ENCODE measurements at places on chromosomes 1 and 21.

- DNase-seq: no peak
Observed at GRCh38 chr1:34847094-34847493, 12.5 kb downstream of the SMIM12 start.

DNA sequence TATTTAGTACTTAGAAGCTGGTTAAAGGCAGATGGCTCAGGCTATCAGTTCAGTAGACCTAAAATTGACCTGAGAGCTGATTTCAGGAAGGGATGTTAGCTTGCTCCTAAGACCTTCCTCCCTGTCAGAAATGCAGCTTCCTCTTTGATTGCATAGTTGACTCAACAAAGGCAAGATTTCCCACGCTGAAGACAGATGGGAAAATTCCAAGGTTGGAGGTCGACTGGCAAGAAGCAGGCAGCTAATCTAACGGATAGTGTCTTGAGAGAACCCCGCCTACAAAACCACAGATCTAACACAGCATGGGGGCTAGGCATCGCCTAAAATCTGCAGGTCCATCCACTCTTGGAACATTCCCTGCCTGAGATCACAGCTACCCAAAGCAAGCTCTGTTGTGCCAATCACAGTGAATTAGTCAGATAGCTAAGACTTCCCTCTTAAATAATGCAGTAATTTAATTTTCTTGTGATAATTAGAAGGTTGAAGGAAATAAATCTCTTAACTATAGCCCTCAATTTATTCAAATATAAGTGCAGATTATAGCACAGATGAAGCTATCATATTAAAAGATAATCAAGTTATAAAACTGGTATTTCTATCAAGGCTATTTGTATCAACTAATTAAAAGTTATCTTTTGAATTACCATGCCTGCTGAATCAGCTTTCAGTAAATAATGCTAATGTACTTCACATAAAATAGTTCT, 357.8 kb upstream of the SGIP1 start:
- DNase-seq: no peak

DNA sequence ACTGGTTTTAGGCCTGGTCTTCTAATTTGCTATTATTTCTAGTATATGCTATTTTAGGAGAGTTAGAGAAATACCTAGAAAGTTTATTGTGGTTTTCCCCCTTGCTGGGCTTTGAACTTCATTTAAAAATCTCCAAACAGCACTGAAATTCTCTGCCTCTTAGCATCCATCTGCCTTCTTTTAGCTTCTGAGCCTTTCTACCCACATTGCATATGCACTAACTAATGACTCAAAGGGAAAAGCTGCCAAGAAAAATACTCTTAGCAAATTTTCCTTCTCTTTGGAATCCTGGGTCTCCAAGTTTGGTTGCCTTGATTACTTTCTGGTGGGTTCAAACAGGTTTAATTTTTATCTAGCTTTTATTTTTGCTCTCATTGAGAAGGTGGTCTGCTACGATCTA, 408.4 kb upstream of the PTBP2 start:
- DNase-seq: no peak

- DNase-seq: no peak
Observed at GRCh38 chr1:51249445-51249844, 13.4 kb downstream of the RNF11 start.

- DNase-seq: no peak
Observed at GRCh38 chr1:232524056-232524455, 105.9 kb downstream of the SIPA1L2 start.

DNA sequence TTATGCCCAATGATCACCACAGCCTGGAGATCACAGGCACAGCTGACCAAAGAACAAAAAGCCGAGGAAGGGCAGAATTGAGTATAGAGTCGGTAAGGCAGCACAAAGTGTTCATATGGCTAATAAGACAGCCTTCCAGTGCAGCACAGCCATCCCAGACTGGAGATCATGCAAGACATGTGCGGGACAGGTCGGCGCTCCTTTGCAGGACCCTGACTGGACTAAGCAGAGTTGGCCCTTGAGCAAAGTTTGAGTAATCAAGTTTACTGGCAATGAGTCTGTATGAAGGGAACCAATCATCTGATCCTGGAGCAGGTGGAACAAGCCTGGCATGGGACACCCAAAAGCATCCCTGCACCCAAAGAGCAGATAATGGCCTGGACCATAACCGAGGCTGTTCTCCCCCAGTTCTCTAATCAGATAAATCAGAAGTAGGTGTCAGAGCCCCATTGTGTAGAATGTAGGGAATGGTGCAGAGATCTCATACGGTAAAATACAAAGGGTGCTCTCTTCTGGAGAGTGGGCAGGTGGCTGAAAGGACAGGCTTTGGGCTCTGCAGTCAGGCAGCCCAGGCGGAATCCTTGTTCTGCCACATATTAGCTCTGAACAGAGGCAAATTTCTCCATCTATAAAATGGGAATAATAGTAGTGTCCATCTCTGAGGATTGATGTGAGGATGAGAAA, 10.7 kb upstream of the DNASE2B start:
- DNase-seq: no peak

- no peak for DNase-seq
Observed at GRCh38 chr1:37697737-37698136, 5.4 kb downstream of the CDCA8 start.

DNA sequence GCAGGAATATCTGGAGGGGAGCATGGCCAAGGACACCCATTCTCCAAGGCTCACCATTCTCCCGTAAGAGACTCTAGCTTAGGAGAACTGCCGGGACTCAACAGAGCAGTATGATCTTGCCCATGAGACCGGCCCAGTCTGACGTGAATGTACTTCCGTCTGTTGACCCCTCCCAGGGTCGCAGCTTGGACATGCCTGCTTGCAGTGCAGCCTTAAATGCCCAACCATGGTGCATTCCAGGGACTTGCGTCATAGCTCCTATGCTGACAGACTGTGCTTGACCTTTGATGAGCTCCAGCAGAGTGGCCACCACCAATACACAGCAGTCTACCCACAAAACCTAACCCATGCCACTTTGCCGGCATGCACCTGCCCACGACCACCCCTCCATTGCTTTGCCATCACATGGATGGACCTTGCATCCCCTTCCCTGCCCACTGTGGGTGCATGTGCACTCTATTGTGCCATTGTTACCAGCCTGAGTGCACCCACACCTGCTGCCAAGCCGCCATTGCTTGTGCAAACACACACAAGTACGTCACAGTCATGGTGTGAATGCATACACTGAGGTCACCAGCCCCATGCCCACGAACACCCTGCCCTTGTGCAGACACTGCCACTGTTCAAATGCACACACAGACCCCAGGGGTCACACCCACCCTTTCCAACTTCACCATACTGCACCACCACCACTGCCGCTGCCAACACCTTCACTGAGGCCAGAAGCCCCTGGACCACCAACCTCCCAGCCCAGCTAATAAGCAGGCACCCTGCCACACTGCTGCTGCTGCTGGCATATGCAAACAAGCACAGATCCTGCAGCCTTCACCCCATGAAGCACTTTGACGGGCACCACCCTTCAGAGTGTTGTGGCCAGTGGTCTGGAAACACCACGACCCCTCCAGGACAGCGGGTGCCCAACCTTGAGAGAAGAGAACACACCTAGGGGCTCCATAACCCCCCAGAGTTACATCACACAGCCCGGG, 1141.3 kb downstream of the BRINP3 start:
- no peak for DNase-seq

GRCh38 chr1:31689379-31689778, 14.4 kb downstream of the COL16A1 start:
- no peak for DNase-seq

DNA sequence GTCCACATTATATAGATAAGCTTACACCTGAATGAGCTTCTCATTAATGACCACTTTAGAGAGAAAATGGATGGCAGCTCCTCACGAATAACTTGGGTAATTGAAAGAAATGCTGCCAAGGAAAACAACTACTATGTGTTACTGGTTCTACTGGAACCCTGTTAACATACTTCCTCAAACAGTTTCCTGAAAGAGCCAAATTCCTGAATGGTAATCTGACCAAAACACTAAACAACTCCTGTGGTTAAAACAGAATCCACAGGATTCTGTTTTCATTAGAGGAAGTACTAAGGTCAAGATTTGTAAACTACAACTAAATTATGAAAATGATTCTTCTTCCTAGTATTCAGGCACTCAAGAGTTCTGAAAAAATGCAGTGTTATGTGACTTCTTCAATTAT, 107.2 kb downstream of the DNM3 start:
- DNase-seq: no peak

DNA sequence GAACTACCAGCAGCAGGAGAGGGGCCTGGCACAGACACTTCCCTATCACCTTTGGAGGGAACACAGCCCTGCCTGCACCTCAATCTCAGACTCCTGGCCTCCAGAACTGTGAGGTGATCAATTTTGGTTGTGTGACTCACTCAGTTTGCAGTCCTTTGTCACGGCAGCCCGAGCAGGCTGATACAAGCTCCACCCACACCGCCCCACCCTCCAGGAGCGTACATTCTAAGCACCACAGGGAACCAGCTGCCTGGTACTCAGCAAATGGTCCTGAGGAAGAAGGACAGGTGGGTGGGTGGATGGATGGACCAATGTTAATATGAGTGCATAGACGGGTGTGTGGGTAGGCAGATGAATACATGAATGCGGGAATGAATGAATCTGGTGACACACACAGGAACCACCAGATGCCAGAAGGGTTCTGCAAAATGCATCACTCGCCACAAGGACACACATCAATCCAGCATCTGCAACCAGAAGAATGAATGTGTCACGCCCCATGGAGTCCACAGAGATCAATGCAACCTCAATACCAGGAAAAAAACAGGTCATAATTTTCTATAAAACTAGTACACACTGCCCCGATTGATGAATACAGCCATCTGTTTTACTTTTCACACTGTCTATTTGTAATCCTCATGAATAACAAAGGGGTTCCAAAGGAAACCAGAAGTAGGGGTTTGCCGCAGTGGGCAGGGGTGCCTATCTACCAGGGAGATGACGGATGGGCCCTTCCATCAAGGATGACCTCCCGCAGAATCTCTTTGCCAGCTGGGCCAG, 284.5 kb downstream of the NPHP4 start:
- DNase-seq: no peak

- no peak for DNase-seq
Observed at GRCh38 chr1:114295321-114295720, 141.7 kb upstream of the SYT6 start.

DNA sequence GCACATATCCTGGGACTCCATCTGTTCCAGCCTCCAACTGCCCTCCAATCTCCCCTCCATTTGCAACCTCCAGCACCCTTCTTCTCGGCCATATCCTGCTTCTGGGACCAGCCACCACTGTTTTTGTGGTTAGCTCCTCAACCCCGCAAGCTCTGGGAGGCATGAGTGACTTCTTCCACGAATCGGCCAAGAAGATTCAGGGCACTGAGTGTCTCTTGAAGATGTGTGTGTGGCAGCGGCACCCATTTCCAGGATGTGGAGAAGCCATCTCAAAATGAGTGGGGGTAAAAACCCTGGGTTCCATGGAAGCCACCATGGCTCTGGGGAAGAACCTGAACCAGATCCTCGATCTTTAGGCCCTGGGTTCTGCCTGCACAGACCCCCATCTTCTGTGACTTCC, 194.6 kb downstream of the SLC45A1 start:
- DNase-seq: no peak

- no peak for DNase-seq
Observed at GRCh38 chr1:213969958-213970555, 17.7 kb upstream of the PROX1 start.

GRCh38 chr1:93569489-93569888, 112.1 kb downstream of the BCAR3 start:
- no peak for DNase-seq

DNA sequence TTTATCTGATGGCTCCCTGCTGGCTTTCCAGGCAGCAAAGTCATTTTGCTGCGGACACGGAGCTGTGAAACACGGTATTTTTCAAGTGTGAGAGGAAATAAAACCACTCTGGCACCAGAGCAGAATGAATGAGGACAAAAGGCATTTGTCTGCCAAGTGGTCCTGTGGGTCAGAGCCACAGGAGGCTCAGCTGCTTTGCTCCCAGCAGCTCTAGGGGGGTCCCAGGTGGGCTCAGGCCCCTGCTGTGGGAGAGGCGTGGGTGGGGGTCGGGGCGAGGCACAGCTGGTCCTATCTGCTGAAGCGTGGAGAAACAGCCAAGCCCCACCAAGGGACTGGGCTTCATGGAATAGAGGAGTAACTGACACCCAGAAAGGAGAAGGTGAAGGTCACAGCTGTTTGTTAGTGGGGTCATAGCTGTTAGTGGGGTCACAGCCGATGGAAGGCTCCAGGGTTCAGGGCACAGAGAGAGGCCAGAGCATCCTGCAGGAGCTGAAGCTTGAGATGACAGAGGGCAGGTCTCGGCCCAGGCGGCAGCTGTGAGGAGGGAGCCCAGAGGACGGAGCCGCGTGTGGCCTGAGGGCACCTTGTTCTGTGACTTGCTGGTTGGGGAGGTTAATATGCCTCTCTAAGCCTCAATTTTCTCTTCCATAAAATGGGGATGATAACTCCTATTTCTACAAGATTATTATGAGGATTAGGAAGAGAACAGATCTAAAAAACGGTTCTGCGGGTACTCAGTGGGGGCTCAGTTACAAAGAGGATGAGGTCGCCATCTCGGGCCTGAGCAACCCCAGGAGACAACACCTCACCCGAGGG, 7.1 kb downstream of the KIF17 start:
- no peak for DNase-seq

GRCh38 chr1:109309347-109309746, 2.5 kb upstream of the MYBPHL start:
- DNase-seq: no peak

DNA sequence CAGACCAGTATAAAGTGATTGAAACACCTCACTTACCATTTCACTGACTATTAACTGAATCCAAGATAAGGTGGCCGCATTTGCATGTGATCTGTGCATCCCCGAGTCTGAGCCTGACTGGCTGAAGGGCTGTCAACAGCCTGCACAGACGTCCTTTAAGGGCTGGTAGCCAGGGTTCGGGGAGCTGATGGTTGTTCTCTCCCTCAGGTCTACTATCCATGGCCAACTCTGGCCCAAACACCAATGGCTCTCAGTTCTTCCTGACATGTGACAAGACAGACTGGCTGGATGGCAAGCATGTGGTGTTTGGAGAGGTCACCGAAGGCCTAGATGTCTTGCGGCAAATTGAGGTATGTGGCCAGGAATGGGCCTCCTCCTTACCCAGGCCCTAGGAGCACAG, 14.0 kb downstream of the PPIE start:
- DNase-seq: no peak

DNA sequence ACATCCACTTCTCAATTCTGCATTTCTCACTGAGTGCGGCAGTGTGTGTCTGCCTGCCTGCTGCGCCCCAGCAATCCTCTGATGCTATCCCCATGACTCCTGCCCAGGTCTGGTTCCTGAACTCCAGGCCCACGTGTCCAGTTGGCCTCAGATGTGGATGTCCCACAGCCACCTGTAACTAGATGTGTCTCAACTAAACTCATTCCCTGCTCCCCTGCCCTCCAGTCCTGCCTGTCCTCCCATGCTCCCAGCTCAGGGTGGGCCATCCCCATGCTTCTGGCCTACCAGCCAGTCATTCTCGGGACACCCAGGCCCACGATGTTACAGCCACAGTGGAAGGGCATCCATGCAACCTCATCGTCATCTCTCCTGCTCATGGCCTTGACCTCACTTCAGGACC, 76.8 kb downstream of the STUM start:
- no peak for DNase-seq

GRCh38 chr1:234975122-234975940, 153.3 kb downstream of the TOMM20 start:
- no peak for DNase-seq

GRCh38 chr1:60222360-60223115, 149.0 kb upstream of the C1orf87 start:
- DNase-seq: no peak

All from activated CD4-positive, CD25-positive, alpha-beta regulatory T cell (primary cell).